ENCODE measurements at places on chromosomes 11 and 22. TPM values are rescaled to one million over a fixed set of nuclear protein-coding genes. Genes with fewer than 3 reads are reported as not detected.

DNA sequence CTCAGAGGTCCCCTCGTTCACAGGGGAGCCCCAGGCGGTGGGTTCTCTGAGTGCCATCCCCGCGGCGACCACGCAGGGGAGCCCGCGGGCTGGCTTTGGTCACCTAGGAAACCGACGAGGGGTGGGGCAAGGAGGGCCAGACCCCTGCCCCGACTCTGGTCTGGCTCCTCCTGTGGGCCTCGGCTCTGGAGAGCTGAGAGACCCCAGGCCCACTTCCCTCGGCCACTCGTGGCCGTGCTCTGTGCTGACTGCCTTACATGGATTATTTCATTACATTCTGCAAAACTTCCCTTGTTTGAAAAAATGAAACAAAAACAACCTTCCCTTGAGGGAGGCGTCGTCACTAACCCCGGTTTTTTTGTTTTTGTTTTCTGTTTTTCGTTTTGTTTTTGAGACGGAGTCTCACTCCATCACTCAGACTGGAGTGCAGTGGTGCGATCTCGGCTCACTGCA lies 15.1 kb upstream of the CYTH4 start:
- no peaks in the 10 kb centered on the region for H3K27me3 ChIP-seq
- H3K27ac ChIP-seq, result no peak overlapping the region
- peak overlapping the region; percentile 23 for H3K4me3 ChIP-seq
- peak; percentile 58 for DNase-seq
- H3K36me3 ChIP-seq, result no peaks in the 10 kb centered on the region
- H3K4me1 ChIP-seq, result peaks cover 6% of the 10 kb centered on the region

DNA sequence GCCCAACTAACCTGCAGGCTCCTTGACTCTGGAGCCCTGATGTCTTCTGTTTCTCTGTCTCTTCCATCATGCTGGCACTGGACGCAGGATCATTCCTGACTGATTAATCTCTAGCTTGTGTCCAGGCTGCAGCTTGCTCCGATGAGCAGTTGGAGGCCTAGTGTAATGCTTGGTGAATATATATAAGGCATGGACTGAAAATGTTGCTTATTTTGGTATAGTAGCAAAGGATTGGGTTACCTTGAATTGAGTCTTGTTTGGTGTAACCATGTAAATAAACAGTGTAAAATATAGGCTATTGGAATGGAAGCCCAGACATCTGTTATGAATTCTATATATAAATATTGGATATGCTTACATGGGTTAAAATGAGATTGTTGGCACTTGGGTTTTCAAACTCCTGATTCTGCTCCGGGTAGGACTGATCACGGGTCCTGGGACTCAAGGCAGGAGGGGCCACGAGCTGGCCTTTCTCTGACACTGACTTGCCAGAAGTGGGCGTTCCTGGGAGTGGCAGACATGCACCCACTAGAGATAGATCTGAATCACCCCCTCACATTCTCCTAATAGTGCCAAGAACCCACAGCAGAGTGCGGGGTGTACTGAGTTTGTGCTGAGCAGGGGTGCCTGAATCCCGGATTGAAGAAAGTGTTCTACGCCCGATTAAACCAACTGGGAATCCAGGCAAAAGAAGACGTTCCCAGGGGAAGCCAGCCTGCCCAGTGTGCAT lies 25.8 kb downstream of the LRP5 start:
- H3K36me3 ChIP-seq, result 0 out of 3 replicates have a peak, but pooled peaks cover 3% of the 10 kb centered on the region
- H3K4me3 ChIP-seq, result no peak overlapping the region
- no peak overlapping the region for H3K27ac ChIP-seq
- DNase-seq, result no peak
- H3K4me1 ChIP-seq, result peaks cover 6% of the 10 kb centered on the region

Gene PANX3
- 0.22 TPM for polyA plus RNA-seq

GRCh38 chr22:50525858-50526107 lies 385 bp upstream of the SCO2 start:
- H3K4me3 ChIP-seq, result peak overlapping the region; percentile 71
- H3K27me3 ChIP-seq, result no peaks in the 10 kb centered on the region
- peaks cover 69% of the 10 kb centered on the region for H3K4me1 ChIP-seq
- peak overlapping the region; percentile 89 for H3K27ac ChIP-seq
- peaks cover 39% of the 10 kb centered on the region for H3K36me3 ChIP-seq

- H3K4me3 ChIP-seq, result no peak overlapping the region
- H3K36me3 ChIP-seq, result no peaks in the 10 kb centered on the region
- no peak overlapping the region for H3K27ac ChIP-seq
- no peaks in the 10 kb centered on the region for H3K27me3 ChIP-seq
Observed at GRCh38 chr22:39923696-39924095, 22.8 kb downstream of the GRAP2 start.

GRCh38 chr11:75480185-75481175 lies 45.3 kb downstream of the GDPD5 start:
- peaks cover 65% of the 10 kb centered on the region for H3K4me1 ChIP-seq
- H3K4me3 ChIP-seq, result no peak overlapping the region

Gene BDNF
- not detected for polyA plus RNA-seq

Gene TPBGL
- not detected for polyA plus RNA-seq

DNA sequence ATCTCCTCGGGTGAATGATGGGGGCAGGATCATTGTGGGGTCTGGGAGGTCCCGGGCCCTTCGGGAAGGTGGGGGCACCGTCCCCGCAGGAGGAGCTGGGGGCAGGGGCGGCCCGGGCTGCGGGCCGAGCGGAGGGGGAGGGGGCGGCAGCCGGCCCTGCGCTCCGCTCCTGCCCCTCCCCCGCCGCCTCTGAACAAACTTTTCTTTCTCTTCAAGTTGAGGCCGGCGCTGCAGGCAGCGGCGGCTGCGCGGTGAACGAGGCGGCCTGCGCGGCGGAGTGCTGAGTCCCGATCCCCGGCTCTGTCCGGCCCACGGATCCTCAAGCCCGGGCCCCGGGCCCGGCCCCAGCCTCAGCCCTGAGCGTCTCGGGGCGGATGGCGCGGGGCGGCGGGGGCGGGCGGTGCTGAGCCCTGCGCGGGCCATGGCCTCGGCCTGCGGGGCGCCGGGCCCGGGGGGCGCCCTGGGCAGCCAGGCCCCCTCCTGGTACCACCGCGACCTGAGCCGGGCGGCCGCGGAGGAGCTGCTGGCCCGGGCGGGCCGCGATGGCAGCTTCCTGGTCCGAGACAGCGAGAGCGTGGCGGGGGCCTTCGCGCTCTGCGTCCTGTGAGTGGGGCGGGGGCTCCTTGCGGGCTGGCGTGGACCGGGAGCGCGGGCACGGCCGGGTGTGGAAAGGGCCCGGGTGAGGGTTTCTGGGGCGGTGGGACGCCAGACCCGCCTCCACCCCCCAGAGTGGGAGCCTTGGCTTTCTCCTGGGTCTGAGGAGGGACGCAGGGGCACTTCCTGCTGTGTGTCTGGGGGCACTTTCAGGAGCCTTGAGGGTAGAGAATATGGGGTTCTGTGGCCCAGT lies at the start of gene INPPL1:
TSS of gene INPPL1 (plus strand) at position 204 of the 847 bp plus-strand sequence. CDS start at position 422, 218 bp downstream.
- peak within 1 kb of the TSS; percentile 88 for H3K27ac ChIP-seq
- H3K4me1 ChIP-seq, result peaks cover 24% of the 10 kb centered on the region
- H3K27me3 ChIP-seq, result no peaks in the 10 kb centered on the region
- DNase-seq, result peak; percentile 61
- H3K4me3 ChIP-seq, result peak within 1 kb of the TSS; percentile 84

All from K562 (cell line).